Adipocyte (in vitro differentiated cells): ENCODE measurements at places on chromosomes 5 and 9.

GRCh38 chr5:9781275-9781674 is 151.1 kb upstream of the TAS2R1 start:
- DNase-seq, result no peak

DNA sequence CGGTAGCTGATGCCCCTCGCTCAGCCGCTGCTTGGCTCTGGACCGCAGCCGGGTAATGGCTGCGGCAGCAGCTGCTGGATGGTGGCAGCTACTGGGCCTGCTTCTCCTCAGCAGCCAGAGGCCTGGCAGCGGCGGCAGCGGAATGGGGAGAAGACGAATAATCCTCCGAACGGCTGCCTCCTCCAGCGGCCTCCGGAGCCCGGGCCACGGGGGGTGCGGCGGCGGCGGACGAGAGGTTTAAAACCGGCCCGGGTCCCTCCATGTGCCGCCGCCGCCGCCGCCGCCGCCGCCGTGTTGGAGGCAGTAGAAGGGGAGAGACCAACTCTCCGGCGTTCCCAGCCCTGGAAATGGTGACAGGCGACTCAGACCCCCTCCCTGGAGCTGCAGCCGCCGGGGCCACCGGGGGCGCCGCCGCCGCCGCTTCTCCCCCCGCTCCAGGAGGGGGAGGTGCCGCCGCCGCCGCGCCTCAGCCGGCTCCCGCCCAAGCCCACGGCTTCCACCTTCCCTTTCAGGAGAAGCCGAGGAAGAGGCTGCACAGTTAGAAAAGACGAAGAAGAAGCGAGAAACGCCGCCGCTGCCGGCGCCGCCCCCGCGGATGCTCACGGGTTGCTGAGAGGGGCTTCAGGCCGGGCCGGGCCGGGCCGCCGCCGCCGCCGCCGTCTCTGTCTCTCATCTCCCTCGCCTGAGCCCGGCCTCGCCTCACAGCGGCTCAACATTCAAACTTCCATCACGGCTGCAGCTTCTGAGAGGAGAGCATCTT is 118.4 kb upstream of the PRSS3 start:
- peak; percentile 55 for DNase-seq

- DNase-seq, result no peak
Observed at GRCh38 chr9:100197553-100197952, 98.5 kb downstream of the INVS start.

GRCh38 chr5:16493261-16493660 is 27.7 kb upstream of the ZNF622 start:
- DNase-seq, result peak; percentile 49

GRCh38 chr9:92947268-92948037 is at the start of gene FGD3:
Gene FGD3, plus strand, starts transcription at chr9:92947523. Its CDS starts 28,734 bp downstream, at chr9:92976257.
- DNase-seq, result peak; percentile 29

DNA sequence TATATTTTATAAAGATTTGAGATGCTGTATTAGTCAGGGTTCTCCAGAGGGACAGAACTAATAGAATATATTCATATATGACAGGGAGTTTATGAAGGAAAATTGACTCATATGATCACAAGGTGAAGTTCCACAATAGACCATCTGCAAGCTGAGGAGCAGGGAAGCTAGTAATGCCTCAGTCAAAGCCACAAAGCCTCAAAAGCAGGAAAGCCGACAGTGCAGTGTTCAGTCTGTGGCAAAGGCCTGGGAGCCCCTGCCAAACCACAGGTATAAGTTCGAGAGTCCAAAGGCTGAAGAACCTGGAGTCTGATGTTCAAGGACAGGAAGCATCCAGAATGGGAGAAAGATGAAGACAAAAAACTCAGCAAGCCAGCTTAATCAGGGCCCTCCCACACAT is 382.2 kb downstream of the LRRC70 start:
- DNase-seq, result no peak

GRCh38 chr5:31096238-31096865 is 97.1 kb upstream of the CDH6 start:
- DNase-seq, result peak; percentile 66

DNA sequence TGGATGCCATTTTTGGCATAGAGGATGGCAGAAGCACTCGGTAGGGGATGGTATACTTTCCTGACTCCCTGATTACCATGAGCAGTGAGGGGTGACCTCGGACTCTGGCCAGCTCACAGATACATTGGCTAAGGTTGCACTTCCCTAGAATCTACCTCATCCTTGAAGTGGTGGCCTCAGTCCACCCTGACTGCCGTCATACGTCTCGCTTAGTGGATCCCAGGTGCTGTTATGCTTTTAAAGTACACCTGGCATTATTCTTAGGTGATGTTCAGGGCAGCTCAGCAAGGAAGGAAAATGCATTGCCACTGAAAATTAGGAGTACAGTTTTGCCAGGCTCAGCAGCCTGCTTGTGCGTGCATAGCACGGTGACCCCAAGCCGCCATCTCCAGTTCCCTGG is 87.3 kb downstream of the SYK start:
- no peak for DNase-seq

DNA sequence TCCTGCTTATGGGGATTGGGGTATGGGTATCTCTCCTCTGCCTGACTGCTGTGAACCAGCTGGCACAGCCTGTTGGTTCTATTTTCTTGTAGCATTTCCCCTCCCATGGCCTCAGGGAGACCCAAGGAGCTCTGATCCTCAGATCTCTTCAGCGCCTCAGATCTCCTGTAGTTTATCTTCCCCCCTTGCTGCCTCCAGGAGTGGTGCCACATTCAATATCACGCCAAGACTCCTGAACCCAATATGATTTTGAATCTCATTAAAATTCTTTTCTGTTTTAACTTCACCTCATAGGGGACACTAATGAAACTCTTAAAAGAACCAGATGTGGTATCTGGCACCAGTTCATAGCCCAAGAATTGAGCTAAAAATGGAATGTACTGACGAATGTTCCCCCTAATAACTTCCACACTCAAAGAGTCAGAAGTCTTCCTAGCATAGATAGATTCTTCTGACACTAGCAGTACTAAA is 59.6 kb upstream of the LIFR start:
- DNase-seq, result peak; percentile 62

DNA sequence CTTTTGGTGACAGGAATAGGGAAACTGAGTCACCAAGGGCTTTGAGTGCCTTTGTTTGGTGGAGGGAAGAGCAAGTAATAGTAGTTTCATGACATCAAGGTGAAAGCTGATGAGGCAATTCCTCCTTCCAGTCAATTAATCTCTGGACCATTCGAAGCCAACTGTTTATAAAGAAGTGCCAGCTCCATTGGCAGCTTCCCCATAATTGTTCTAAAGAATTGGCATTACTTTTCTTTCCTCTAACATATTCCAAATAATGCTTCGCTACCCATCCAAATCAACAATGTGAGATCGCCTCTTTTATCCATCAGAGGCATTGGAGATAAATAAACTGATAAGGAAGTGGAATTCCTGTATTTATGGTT is 132.4 kb downstream of the NPR3 start:
- DNase-seq, result no peak

DNA sequence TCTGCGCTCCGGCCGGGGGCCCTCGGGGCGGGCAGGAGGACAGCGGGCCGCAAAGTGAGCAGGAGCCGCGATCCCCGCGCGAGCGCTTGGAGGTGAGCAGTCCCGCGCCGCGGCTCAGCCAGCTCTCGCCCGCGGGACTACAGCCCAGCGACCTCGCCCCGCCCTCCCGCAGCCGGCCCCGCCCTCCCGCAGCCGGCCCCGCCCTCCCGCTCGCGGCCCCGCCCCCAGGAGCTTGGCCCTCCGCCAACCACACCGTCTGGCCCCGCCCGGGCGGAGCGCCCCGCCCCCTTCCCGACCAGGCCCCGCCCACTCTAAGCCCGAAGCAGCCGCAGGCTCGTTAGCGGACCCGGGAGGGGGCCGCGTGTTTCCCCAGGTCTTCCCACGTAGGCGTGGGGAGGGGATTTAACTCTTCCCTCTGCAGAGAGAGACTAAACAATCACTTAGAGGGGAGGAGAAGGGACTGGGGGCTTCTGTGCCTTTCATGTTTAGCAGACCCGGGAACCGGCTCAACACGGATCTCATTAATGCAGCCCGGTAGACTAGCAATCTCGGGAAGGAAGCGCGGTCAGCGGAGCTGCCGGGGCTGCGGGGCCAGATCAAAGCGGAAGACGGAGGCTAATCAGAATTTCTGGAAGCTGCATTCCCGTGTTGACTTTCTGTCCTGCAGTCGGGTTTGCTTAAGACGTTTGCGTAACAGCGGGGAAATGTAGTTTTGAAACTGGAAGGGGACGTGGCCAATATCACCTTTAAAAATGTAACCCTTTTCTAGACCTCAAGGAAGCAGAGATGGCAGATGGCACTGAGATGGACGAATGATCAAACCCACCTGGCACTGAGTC is at the start of gene MYO10:
TSS of gene MYO10 (minus strand) at position 139 of the 839 bp plus-strand sequence. CDS start 480 bp downstream, outside the sequence.
- peak; percentile 95 for DNase-seq

- DNase-seq, result peak; percentile 32
Observed at GRCh38 chr9:107390778-107391177, 98.8 kb downstream of the KLF4 start.

GRCh38 chr5:91272858-91273257 is 110.3 kb downstream of the ARRDC3 start:
- no peak for DNase-seq

- peak; percentile 99 for DNase-seq
Observed at GRCh38 chr9:114250235-114250568, 72.7 kb upstream of the ORM1 start.

GRCh38 chr5:157162919-157163510 is 3.0 kb downstream of the GARIN3 start:
- no peak for DNase-seq

DNA sequence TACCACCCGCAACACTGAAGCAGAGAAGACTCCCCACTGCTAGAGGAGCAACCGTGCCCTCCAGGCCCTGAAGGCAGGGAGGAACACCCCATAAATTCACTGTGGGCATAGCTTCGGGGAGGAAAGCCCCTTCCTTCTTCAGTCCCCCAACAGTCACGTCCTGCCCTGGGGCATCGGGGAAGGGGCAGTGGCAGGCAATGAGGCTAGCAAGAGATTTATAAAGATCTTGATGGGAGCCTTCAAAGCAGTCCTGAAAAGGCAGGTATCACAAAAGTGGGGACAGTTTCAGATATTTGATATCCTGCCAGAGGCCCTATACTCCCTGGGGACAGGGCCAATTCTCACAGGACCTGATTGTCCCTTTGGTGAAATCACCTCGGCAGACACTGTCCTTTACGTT is 16.9 kb upstream of the TRIM14 start:
- no peak for DNase-seq

GRCh38 chr5:95927927-95928723 is 33.5 kb downstream of the ELL2 start:
- no peak for DNase-seq

DNA sequence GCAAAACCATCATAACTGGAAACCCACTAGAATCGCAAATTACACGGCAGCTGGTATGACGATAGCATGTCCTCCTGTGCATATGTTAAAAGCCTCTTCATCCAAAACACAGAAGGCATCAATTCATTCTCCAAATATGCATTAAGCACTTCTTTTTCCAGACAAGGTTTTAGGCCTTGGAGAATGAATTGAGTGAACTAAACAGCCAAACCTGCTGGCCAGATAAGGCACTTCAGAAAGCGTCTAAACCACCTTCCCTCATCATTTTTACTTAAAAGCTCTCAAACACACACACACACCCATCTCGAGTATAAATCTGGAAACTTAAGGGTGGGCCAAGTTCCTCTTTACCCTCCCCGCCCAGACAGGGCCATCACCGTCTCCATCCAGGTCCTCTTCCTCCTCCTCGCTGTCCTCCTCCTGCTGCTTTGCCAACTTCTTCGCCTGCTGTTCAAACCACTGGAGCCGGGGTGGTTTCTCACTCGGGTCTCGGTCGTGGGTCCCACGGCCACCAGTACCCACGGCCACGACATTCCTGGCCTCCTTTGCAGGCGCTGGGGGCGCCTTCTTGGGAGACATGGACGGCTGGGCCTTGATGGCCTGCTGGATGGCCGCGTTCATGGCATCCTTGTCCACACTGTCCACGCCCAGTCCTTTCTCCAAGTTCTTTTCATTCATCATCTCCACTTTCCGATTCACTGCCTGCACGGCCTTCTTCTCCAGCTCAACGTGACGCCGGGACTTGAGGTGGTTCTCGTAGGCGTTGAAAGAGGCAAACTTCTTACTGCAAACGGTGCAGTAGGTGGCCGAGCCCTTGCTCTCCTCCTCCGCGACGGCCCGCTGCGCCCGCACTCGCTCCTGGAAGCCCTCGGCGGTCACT is 696 bp downstream of the ZNF622 start:
- peak; percentile 46 for DNase-seq

DNA sequence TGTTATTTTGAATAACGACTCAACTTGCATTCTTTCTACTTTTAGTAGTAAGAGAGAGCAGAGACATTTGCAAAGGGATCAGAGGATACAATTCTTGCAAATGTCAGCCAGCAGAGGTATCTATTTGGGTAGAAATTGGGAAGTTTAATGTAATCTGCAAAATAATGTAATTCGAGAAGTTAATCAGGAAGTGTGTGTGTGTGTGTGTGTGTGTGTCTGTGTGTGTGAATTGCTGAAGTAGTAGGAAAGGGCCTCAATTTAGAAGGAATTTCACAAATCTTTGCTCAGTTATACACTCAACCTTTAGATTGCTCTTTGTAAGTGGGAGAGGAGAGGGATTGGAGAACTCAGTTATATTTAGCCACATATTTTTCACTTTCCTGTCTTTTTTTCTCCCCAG is 11.0 kb upstream of the IFNA1 start:
- DNase-seq, result no peak

DNA sequence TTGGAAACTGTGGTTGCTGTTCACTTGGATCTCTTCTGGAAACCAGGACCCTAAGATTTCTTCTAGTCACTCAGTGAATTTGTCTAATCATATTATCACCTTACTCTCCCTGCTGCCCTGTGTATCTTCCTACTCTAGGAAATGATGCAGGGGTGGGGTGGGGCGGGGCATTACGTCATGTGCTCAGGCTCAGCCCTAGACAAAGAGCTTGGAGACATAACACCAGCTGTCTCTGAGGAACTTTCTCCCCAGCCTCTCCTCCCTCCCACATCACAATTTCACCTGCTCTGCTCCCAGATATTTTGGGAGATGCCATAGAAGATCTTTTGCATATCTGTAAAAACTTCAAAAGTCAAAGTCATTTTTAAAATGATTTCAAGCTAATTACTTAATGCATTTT is 470.4 kb downstream of the ZSWIM6 start:
- no peak for DNase-seq
